ENCODE measurements at places on chromosomes 6 and 20.

GRCh38 chr6:108592371-108593337 lies 31.9 kb downstream of the FOXO3 start:
- DNase-seq = peak; percentile 53

DNA sequence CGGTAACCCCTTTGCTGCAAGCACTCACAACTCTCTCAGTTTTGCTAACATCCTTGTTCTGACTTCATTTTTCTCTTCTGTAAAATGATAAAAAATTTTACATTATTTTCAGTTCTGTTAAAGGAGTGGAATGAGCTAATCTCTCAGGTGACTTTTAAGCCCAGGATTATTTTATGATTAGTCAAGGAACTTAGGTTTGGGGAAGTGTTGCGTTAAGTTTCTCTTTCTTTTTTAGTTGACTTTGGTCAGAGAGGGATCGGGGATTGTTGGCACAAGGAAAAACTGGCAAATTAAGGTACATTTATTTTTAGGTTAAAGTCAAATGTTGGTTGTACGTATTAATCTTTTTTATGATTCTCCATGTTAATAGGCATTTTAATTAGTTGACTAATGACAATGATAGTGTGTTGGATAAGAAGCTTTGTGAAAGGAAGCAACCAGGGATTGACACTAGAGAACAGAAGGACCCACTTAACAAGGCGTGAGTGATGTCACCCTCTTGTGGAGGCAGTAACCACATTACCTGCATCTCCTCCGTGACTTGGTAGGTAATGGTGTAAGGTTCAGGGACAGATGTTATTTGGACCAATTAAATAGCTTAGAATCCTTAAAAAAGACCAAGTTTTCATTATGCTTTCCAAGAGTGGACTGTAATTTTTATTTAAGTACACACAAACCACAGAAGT lies 31.6 kb downstream of the CD83 start:
- no peak for DNase-seq

DNA sequence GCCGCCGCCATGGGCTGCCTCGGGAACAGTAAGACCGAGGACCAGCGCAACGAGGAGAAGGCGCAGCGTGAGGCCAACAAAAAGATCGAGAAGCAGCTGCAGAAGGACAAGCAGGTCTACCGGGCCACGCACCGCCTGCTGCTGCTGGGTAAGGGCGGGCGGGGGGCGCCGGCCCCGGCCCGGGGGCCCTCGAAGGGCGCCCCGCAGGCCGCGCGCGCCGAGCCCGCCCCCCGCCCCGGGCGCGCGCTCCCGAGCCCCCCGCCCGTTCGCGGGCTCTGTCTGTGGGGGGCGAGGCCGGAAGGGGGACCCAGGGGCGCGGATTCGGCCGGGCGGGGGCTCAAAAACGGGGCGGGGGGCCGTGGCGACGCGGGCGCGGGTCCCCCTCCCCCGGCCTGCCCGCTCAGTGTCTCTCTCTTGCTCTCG lies 39.2 kb downstream of the GNAS start:
- DNase-seq = no peak

DNA sequence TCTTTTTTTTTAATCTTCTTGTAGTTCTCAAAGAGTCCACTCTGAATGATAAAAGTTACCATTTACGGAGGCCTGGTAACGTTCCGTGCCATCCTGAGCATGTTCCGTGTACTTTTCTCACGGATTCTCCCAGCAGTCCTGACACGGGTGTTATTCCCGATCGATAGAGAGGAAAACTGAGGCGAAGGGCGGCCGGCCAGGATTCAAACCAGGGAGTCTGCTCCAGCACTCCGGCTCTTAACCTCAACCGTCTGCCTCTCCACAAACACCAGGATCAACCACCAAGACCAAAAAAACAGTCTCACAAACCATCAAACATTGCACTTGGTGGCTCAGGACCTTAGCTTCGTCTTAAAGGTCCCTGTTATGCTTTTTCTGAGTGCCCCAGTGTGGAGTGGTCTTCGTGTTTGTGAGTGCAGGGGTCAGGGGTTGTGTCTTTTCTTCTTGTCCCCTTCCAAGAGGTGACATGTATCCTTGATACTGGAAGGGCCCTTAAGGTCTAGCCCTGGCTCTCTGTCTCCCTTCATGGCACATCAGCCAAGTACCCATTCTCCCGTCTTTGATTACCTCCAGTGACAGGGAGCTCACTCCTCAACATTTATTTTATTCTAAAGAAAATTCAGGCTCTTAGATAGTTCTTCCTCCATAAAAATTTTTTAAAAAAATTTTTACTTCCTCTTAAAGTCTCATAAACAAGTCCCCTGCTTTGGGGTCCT lies 35.1 kb downstream of the SRC start:
- no peak for DNase-seq

DNA sequence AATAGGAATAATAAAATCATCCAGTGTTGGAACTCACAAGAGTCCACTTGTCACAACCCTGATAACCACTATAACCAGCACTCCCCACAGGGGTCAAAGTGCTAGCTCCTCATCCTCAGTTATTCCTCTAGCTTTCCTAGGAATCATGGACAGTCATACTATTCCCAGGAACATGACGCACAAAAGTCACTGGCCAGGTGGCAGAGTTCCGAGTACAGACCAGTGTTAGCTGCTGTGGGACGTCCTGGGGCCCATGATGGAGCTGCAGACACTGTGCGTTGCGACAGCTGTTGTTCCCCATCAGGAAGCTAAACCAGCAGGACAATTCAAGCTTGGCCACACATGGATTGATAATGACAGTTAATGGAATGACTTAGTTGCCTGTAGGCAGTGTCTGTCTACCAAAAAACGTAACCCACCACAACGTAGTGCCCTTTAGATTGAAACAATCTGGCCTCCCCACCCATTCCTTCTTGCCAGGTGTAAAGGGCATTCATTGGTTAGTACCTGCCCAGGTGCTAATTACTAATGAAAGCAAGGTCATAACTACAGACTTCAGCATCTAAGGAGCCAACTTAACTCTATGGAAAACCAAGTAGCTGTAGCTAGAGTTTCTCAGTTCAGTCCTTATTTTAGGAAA lies 17.4 kb downstream of the EZR start:
- no peak for DNase-seq

All from AML-193 (cell line).